ENCODE measurements at places on chromosomes 4 and X.

DNA sequence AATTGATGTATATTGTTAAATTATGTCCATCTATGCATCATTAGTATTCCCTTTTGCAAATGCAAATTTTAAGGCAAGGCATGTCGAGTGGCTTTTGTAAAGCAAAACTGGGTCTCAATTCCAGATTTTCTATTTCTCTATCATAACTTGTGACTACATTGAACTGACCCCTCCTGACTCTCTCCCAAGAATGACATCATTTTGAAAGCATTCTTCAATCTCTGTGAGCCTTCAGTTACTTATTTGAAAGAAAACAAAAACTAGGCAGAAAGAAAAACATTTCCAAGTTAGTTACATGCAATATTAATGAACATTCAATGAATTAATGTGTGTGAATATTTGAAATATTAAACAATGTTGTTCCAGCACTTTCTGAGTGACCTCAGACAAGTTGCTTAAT is 314.3 kb upstream of the CLNK start:
- DNase-seq = peak; percentile 5

- no peak for DNase-seq
Measured at GRCh38 chrX:124260845-124261244, 71.6 kb upstream of the TEX13D start.

- no peak for DNase-seq
Measured at GRCh38 chr4:149279331-149279730, 536.3 kb downstream of the IQCM start.

DNA sequence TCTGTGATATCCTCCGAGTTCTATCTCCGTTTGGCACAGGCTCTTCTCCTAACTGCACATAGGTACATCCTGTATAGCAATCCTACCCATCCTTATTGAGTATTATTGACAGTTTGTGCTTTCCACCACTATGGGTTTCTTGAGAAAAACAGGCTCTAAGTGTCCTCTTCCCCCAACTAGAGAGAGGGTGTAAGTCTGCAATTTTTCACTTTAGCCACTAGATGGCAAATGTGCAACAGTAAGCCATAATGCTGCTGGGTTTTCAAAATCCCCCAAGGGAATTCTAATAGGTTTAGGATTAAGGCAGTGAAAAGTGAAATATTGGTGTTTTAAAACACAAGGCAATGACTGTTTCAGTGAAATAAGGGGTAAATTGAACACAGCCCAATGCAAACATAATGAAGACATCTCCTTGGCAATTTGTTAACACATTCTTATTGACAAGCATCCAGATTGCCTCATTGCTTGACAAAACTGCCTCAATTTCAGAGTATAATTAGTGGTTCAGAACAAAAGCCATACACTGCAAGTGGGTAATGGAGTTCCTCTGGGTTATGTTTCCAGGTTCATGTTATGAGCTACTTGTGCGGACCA is 239.0 kb upstream of the HTR2C start:
- DNase-seq = peak; percentile 6

DNA sequence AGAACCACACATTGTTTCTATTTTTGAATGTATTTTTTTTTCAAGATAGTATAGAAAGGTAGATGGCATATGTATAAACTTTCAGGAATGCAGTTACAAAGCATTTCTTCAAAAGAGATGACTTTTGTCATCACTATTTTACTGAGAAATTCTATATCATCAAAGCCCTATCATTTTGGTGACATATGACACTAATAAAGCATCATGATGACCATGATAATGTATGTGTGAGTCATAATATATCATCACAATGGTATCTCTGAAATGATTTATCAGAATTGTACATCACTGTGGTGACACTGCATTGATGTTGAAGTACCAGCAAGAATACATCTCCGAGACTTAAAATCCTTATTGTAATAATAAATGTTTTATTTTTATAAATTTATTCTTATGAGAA is 1740.8 kb downstream of the PCDH7 start:
- no peak for DNase-seq

DNA sequence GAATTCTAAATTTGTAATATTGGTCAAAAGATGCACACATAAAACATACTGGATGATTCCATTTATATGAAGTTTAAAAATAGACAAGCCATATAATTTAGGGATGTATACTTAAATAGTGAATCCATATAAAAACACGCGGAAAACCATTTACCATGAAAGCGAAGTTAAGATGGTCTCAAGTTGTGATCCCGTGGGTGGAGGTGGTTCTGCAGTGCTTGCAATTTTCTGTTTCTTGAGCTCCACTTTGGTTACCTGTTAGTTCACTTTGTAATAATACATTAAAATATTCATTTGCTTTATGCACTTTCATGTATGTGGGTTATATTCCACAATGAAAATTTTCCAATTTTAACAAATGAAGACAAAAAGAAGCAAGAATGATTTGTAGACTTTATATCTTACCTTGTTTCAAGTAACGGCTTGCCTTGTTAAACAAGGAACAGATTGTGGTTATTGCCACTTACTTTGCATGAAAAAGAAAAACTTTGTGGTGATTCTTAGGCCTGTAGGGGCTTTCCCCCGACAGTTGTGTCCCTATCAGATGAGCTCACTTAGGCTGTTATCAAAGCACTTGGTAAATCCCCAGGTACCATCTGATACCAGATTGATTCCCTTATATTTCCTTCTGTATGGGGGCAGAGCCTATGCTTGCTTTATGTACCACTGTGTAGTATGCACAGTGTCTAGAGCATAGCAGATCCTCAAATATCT is 12.2 kb downstream of the UCP1 start:
- no peak for DNase-seq

GRCh38 chrX:49273181-49273727 is 3.7 kb downstream of the PPP1R3F start:
- no peak for DNase-seq
